Suppressor macrophage treated with lipopolysaccharide for 4 hours (primary cell): ENCODE measurements at places on chromosomes 3 and 15.

DNA sequence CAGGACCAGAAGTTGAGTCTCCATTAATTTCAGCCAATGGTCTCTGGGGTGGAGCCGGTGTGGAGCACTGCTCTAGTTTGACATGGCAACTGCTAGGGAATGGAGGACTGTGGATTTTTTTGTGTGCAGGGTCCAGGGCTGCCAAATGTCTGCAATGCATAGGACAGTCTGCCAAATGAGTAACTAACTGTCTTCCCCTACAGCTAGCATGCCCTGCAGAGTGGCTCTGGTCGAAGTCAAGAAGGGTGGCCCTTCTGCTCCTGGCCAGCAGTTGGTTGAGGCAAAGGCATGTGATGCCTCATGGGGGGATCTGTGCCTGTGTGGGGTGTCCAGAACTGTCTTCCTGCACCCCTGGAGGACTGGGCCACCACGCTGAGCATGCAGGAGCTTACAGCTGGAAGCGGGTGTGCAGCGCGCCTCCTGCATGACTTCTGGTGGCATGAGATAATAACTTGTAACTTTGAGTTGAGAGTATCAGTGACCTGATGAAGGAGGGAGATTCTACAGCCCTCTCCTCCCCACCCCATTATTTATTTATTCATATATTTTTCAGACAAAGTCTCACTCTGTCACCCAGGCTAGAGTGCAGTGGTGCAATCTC is 4.6 kb downstream of the TPRA1 start:
- DNase-seq, result no peak

GRCh38 chr15:38059665-38060064 is 125.2 kb downstream of the TMCO5A start:
- peak; percentile 59 for DNase-seq

DNA sequence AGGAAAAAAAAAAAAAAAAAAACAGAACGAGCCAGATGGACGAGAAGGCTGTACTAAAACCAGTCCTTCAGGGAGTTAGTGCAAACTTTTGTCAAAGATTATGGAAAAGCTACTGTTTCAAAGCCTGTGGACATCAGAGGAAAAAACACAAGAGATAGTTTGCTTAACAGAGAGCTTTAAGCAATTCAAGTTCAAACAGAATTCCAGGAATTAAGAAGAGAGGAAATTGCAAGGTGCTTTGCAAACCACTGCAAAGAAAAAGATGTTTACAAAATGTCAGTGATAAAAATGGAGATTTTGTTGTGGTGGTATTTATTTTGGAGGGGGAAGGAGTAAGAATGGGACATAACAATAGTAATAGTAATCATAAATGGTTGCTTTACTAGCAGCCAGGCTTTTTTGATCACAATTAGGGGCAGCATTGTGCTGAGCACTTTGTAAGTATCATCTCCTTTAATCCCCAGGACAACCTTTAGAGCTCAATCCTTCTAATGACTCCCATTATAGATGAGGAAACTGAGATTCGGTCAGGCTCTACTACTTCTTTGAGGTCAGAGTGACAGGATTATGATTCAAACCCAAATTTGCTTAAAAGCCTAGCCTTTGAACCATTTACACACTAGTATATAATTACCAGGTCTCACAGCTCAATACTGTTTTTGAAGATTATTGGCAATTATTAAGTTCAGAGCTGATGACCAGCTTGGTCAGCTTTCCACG is 22.4 kb upstream of the ARHGEF3 start:
- no peak for DNase-seq

DNA sequence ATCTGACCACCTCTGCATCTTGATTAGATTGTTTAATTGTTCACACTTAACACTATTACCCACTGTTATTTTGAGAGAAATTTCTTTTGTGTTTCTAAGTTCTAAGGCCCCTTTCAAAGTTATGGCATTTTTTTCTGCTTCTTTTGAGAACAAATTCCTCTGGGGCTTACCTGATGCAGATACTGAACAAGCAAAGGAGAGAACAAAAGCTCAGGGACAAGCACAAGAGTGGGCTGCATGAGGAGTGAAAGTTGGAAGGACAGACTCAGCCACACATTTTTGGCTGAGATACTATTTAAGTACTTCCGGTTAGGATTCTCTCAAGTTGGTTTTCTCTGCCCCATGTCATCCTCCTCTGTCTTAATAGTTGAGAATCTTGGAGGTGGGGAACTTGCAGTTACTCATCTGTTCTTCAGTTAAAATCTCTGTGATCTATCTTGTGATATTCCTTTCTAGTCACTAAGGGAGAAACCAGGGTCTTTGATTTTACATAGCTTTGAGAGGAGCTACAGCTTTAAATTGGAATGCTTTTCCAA is 54.7 kb downstream of the CMTM6 start:
- no peak for DNase-seq

GRCh38 chr15:79673416-79674123 is 223.2 kb downstream of the MTHFS start:
- peak; percentile 70 for DNase-seq

GRCh38 chr3:64806668-64807605 is 119.1 kb upstream of the ADAMTS9 start:
- no peak for DNase-seq

GRCh38 chr3:72210261-72210660 is 425.3 kb upstream of the PROK2 start:
- DNase-seq, result no peak

- no peak for DNase-seq
Observed at GRCh38 chr15:40061212-40061901, 22.4 kb upstream of the SRP14 start.

DNA sequence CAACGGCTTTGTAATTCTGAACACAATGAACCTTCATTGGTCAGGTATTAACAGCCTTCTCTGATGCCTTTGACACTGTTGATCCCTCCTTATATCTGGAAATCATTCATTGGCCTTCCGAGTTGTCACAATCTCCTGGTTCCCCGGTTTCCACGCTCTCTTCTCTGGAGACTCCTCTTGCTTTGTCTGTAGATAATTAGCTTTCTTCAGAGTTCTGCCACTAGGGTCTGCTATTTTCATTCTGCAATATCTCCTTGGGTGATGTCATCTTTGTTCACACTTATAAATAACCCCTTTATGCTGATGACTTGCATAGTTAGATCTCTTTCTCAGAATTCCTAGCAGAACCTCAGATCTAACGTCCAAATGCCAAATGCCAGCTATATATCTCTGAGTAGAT is 583.8 kb upstream of the ZNF717 start:
- DNase-seq, result no peak

DNA sequence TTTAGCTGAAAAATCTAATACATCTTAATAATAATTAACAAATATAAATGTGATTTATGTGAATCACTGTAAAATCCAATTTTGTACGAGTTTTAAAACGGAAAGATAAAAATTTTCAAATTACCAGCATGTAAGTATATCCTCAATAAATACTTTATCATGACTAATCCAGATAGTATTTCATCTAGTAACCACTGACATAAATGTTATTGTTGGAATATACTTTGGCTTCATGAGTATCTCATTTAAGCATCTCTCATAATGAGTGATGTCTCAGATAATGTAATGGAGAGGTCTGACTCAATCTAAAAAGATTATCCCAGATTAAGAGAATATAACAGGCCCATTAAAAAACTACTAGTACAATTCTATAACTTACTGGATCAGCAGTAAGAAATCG is 216.3 kb downstream of the STAG1 start:
- DNase-seq, result no peak

- DNase-seq, result no peak
Observed at GRCh38 chr3:159627634-159628033, 361.0 kb upstream of the IL12A start.

- no peak for DNase-seq
Observed at GRCh38 chr3:133887074-133887802, 8.4 kb downstream of the RAB6B start.

GRCh38 chr3:155238845-155239244 is 54.6 kb downstream of the STRIT1 start:
- DNase-seq, result no peak

DNA sequence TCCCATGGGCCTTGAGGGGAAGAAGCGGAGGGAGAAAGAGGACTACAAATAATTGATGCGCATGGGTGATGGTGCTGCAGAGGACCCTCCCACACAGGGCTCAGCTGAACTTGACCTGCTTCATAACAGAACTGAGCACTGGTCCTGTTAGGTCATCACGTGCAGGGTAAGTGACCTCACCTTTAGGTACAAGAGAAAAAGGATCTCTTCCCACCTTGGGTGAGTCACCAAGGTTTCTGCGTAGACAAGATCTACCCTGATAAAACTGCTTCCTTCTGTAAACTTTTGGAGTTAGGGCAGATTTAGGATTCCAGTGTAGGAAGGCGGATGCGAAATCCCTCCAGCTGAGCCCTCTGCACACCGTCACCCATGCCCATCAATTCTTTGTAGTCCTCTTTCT is 67.1 kb downstream of the FEM1B start:
- no peak for DNase-seq

GRCh38 chr15:50150349-50150748 is 31.3 kb upstream of the ATP8B4 start:
- DNase-seq, result no peak

DNA sequence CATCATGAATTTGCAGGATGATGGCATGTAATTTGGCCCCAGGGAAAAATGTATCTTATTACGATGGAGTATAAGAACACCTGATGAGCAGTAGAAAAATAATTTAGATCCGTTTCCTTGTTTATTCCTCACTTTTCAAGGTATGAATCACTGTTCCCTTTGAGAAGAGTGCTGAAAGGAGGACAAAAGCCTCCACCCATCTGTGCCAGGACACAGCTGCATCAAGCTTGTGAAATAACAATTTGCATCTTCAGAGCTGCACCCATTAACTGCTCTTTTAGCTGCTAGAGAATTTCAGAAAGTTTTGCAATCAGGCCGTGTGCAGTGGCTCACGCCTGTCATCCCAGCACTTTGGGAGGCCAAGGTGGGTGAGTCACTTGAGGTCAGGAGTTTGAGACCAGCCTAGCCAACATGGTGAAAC is 9.6 kb downstream of the CLDND1 start:
- peak; percentile 9 for DNase-seq

DNA sequence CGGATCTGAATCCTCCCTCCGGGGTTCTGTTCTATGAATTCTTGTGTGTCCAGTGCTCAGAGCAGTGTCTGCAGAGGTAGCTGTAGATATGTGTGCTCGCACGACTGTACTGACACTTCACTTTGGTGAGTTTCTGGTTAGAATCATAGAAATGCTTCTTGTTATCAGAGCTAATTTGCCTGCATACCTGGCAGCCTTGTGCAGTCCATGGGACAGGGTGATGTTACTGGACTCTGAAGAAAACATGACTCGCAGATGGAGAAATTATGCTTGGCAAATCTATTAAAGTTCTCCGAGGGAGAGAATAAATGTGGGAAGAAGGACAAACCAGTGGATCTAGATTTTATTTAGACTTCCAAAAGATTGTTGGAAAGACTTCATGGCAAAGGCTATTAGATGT is 12.2 kb downstream of the CGNL1 start:
- DNase-seq, result no peak

DNA sequence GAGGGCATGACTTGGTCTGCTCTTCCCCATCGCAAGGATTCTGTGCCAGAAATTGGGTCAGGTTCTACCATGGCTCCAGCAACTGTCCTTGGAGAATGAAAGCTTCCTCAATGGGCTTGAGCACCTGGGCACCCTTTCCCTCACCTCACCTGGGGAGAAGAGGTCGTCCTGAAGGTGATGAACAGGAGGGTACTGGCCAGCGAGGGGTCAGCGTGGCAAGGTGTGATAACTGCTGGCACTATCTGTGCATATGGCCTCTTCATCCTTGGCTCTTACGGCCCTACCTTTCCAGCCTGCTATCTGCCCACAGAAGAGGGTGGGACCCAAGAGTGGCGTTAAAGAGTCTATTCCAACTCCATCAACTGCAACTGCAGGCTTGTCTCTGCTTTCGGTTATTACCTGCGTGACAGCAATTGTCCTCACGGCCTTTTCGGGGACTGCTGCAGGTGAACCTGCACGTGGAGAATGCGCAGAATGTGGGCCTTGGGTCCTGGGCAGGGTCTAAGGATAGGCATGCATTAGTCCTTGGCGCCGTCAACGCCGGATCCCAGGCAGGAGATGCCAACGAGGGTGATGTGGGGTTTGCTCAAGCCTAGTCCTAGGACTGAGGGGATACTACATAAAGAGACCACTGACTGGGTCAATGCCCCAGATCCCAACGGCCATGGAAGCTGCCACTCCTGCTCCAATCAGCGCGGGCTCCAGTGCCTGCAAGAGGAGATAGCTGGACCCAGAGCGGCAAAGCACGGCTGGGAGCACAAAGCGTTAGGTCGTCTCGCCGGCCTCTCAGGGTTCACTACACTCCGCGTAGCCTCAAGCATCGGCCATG is 625 bp upstream of the RBM15B start:
- no peak for DNase-seq

DNA sequence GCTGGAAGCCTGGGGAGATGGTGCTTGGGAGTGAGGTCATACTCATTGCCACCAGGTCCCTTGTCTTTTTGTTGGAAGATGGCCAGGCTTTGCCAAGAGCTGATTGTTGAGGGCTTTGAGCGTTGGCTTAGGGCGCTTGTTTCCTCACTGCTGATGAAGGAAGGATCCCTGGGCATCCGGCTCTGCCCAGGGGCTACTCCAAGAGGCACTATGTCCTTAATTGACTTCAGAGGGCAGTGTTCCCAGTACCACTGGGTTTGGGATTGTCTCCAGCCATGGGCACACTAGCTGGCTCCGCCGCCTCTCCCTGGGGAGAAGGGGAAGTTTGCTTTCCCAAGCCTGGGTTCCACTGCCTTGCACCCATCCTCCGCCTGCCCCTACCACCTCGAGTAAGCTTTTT is 57.2 kb upstream of the RGMA start:
- DNase-seq, result no peak

- DNase-seq, result no peak
Observed at GRCh38 chr15:99399618-99400017, 148.3 kb downstream of the LRRC28 start.

DNA sequence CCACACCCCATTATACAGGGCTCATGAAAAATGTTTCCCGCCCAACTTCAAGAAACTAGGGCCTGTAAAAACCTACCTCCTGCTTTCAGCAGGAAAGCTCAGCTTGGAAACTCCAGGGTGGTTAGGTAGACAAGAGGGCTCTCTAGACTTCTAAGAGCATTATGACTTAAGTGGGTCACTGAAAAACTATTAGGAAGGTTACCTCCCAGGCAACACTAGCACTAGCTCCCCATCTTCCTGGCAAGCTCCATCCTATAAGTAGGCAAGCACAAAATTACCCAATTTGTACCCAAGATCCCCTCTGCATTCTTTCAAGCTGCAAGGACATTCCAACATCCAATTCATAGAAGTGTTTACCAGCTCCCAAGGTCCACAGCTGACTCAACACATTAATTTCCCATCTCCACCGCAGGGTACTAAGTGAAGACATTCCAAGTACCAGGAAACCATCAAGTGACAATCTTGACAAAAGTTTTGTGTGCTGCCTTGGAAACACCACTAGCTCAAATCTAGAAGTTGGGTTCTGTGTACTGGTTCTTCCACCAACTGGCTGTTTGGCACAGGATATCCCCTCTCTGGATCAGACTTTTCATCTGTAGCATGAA is 46.9 kb downstream of the WNT5A start:
- no peak for DNase-seq

DNA sequence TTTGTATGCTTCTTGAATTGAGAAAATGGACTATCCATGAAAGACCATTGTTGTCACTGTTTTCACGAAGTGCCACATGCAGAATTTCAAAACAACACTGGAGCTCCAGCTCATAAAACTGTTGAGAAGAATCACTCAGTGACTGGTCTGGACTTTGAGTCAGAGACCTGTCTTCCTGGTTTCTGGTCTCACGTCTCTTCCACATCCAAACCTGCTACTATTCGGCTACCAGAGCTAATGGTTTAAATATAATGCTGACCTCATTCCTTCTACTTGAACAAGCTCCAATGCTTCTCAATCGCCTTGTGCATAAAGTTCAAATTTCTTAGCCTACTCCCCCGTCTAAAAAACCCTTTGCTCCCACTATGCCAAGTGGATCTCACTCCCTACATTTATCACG is 227.9 kb upstream of the NR2F2 start:
- DNase-seq, result no peak

GRCh38 chr15:48717458-48717857 is 71.9 kb upstream of the FBN1 start:
- DNase-seq, result no peak
